ENCODE measurements at places on chromosomes 5 and 9. TPM values are rescaled to one million over a fixed set of nuclear protein-coding genes. Genes with fewer than 3 reads are reported as not detected.

Gene ADAMTS12
- total RNA-seq = not detected

Gene PCDHGB4
- not detected for total RNA-seq

DNA sequence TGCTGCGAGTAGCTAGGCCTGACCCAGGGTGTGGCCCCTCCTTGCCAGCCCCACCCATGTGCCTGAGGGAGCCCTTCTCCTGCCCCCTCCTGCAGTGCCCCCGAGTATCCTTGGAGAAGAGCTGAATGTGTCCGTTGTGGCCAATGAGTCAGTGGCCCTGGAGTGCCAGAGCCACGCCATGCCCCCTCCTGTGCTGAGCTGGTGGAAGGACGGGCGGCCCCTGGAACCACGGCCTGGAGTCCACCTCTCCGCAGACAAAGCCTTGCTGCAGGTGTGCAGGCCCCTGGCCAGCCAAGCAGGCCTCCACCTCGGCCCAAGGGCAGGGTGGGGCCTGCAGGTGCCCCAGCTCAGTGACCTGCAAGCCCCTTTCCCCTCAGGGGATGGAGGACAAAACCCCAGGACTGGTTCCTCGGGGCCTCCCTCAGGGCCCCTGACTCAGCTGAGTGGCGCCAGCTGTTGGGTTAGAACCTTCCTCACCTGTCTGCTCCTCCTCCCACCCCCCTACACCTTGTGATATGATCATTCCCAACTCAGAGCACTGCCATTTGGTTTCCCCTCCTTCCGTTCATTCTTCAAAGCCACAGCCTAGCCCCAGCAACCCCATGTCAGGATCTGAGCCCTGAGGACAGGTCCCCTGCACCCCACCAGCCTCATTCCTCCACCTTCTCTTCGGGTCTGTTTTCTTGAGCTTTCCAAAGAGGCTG is 80.0 kb upstream of the ASS1 start:
- peaks cover 3% of the 10 kb centered on the region for H3K4me1 ChIP-seq
- no peak overlapping the region for H3K27ac ChIP-seq
- H3K4me3 ChIP-seq = no peak overlapping the region
- H3K27me3 ChIP-seq = peaks cover 4% of the 10 kb centered on the region

GRCh38 chr9:81772144-81772543 is 82.8 kb upstream of the TLE1 start:
- H3K27me3 ChIP-seq = no peaks in the 10 kb centered on the region
- DNase-seq = no peak
- no peak overlapping the region for H3K4me3 ChIP-seq

DNA sequence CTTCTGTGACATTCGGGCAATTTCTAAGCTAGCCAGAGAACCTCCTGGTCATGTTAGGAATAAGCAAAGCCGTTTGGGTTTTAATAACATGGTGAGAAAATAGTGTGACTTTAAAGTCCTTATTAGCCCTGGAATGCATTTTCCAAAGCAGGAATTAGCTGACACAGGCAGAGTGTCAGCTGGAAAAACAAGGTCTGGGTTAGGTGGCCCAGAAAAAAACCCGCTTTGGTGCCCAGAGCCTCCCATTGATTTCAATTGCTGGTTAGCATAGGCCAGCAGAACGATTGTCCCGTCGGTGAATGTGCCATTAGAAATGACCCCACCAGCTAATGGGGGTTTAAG is 62.1 kb upstream of the CPEB4 start:
- no peak overlapping the region for H3K27ac ChIP-seq
- no peak overlapping the region for H3K4me3 ChIP-seq
- peaks cover 7% of the 10 kb centered on the region for H3K4me1 ChIP-seq
- H3K27me3 ChIP-seq = no peaks in the 10 kb centered on the region

- no peaks in the 10 kb centered on the region for H3K4me1 ChIP-seq
- no peaks in the 10 kb centered on the region for H3K27me3 ChIP-seq
- no peaks in the 10 kb centered on the region for H3K36me3 ChIP-seq
- DNase-seq = peak; percentile 21
- no peak overlapping the region for H3K4me3 ChIP-seq
These were observed 74.5 kb downstream of the WNK2 start for GRCh38 chr9:93258419-93258817.

- peaks cover 15% of the 10 kb centered on the region for H3K36me3 ChIP-seq
- peaks cover 38% of the 10 kb centered on the region for H3K4me1 ChIP-seq
- no peak overlapping the region for H3K4me3 ChIP-seq
- H3K27me3 ChIP-seq = no peaks in the 10 kb centered on the region
- DNase-seq = no peak
These were observed 34.5 kb downstream of the HRH2 start for GRCh38 chr5:175692235-175692995.

GRCh38 chr9:133224762-133225161 is 15.7 kb upstream of the OBP2B start:
- H3K36me3 ChIP-seq = no peaks in the 10 kb centered on the region
- H3K27me3 ChIP-seq = peaks cover 17% of the 10 kb centered on the region
- H3K27ac ChIP-seq = no peak overlapping the region
- peak; percentile 13 for DNase-seq

- no peak for DNase-seq
- H3K27ac ChIP-seq = no peak overlapping the region
- no peaks in the 10 kb centered on the region for H3K4me1 ChIP-seq
- H3K27me3 ChIP-seq = peaks cover 2% of the 10 kb centered on the region
- no peaks in the 10 kb centered on the region for H3K36me3 ChIP-seq
These were observed 1076.7 kb upstream of the DMAC1 start for GRCh38 chr9:8876303-8876702.

- peaks cover 35% of the 10 kb centered on the region for H3K36me3 ChIP-seq
- H3K4me3 ChIP-seq = no peak overlapping the region
- no peaks in the 10 kb centered on the region for H3K27me3 ChIP-seq
- H3K27ac ChIP-seq = no peak overlapping the region
These were observed 26.9 kb downstream of the G3BP1 start for GRCh38 chr5:151798674-151799073.

Data from activated naive CD8-positive, alpha-beta T cell treated with anti-CD3 and anti-CD28 coated beads, Interleukin-2, amount 10 ng/mL, durations not matched to agents 7 days and 5 days (primary cell).